Mammary microvascular endothelial cell (primary cell): ENCODE measurements at places on chromosomes 1 and 21. TPM values are rescaled to one million over a fixed set of nuclear protein-coding genes. Genes with fewer than 3 reads are reported as not detected.

Gene FCER1G
- not detected in 2 replicates for total RNA-seq

Gene KIF17
- 25.2 and 28.1 TPM in 2 replicates for total RNA-seq

Gene RGS13
- not detected in 2 replicates for total RNA-seq

Gene TSEN15
- 26.5 and 33.4 TPM in 2 replicates for total RNA-seq

Gene MYOM3
- total RNA-seq, result 0.05 and 0.07 TPM in 2 replicates

Gene NBPF6
- total RNA-seq, result not detected in 2 replicates

Gene PGLYRP4
- total RNA-seq, result not detected in 2 replicates

Gene SPATC1L
- 12.0 and 14.5 TPM in 2 replicates for total RNA-seq

Gene CELA2B
- total RNA-seq, result not detected in 2 replicates

Gene NUF2
- 27.1 and 32.0 TPM in 2 replicates for total RNA-seq

Gene SPRR2A
- total RNA-seq, result not detected in 2 replicates
